CD8-positive, alpha-beta T cell (primary cell): ENCODE measurements at places on chromosomes 2 and 18. TPM values are rescaled to one million over a fixed set of nuclear protein-coding genes. Genes with fewer than 3 reads are reported as not detected.

Gene SCYGR3
- not detected for total RNA-seq

Gene CTNNA2
- not detected for total RNA-seq

Gene OSBPL6
- 0.11 TPM for total RNA-seq

GRCh38 chr2:240672701-240673190 is 9.9 kb downstream of the AQP12B start:
- DNase-seq = no peak

GRCh38 chr18:46555213-46555612 is 101.8 kb downstream of the LOXHD1 start:
- DNase-seq = no peak

DNA sequence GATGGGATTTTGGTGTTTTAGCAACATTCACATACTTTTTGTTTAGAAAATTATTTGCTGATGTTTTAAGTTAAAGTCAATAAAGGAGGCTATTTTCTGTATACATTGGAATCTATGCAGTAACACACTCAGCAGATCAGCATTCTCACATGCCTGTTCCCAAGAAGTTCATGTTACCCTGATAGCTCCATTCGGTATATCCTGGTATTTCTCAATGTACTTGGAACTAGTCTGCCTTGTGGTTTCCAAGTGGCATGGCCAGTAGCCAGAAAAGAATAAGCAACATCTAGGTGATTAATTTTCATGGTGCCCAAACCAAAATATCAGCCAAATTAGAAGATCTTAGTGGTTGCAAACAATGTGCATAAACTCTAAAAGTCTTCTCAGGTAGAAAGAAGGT is 5.2 kb upstream of the NCAPH start:
- no peak for DNase-seq

GRCh38 chr18:78903436-78904178 is 76.0 kb upstream of the SALL3 start:
- DNase-seq = no peak

- DNase-seq = no peak
Observed at GRCh38 chr2:20600756-20601325, 50.1 kb downstream of the HS1BP3 start.

GRCh38 chr2:30990176-30990575 is 148.1 kb downstream of the GALNT14 start:
- no peak for DNase-seq
